ENCODE measurements at places on chromosomes 11 and 22.

- DNase-seq, result no peak
Observed at GRCh38 chr11:11148104-11148509, 204.9 kb downstream of the CSNK2A3 start.

GRCh38 chr11:92846491-92847125, 122.8 kb upstream of the MTNR1B start:
- DNase-seq, result no peak

DNA sequence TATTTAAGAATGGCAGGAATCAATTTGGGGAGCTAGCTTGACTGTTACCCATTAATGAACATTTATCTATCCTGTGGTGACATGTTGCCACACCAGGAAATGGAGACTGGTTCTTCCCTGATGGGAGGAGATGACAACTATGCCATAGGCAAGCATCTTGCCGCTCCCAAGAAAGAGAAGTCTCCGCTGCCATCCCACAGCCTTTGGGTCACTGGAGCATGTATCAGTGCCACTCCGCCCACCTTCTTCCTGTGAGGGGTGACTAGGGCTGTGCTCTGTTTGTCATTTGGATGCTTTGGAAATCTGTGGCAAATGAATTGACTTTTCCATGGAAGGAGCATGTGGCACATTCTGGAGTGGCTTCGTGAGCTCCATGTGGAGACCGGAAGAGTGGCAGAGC, 6.5 kb downstream of the STIP1 start:
- DNase-seq, result no peak

DNA sequence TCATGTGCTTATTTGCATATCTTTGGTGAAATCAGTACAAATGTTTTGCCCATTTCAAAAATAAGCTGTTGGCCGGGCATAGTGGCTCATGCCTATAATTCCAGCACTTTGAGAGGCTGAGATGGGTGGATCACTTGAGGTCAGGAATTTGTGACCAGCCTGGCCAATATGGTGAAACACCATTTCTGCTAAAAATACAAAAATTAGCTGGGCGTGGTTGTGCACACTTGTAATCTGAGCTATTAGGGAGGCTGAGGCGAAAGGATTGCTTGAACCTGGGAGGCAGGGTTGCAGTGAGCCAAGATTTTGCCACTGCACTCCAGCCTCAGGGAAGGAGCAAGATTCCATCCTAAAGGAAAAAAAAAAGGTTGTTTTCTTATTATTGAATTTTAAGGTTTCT, 136.0 kb downstream of the SWAP70 start:
- DNase-seq, result no peak

DNA sequence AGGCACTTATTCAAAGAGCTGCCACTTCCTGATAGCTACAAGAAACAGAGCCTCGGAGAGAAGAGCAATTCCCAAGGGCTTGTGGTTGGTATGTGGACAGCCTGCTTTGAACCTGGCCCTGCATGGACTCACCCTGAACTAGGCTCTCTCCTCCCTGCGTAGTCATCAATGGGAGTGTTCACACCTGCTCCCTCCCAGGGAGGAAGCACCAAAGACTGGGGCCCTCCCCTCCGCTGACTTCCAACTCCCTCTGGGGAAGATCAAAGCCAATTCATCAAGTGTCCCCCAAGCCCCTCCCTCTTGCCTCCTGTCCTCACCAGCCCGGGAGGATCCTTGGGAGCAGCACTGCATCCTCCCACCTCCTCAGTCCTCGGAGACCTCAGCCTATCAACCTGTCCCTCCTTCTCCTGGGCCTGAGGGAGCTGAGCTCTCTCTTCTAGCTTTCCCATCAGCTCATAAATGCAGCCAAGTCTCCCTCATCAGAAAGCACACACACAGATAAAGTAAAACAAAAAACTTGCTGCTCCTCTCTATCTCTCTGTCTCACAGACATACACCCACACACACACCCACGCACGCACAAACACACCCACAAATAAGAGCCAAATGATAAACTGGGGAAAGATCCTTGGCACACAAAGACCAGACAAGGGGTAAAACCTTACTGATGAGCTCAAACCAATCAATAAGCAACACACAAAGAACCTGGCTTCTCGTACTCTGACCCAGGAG, 3.3 kb downstream of the A4GALT start:
- DNase-seq, result no peak

GRCh38 chr22:46676881-46677280, 56.7 kb downstream of the GRAMD4 start:
- no peak for DNase-seq

GRCh38 chr11:64058494-64058893, 22.8 kb downstream of the FLRT1 start:
- no peak for DNase-seq

DNA sequence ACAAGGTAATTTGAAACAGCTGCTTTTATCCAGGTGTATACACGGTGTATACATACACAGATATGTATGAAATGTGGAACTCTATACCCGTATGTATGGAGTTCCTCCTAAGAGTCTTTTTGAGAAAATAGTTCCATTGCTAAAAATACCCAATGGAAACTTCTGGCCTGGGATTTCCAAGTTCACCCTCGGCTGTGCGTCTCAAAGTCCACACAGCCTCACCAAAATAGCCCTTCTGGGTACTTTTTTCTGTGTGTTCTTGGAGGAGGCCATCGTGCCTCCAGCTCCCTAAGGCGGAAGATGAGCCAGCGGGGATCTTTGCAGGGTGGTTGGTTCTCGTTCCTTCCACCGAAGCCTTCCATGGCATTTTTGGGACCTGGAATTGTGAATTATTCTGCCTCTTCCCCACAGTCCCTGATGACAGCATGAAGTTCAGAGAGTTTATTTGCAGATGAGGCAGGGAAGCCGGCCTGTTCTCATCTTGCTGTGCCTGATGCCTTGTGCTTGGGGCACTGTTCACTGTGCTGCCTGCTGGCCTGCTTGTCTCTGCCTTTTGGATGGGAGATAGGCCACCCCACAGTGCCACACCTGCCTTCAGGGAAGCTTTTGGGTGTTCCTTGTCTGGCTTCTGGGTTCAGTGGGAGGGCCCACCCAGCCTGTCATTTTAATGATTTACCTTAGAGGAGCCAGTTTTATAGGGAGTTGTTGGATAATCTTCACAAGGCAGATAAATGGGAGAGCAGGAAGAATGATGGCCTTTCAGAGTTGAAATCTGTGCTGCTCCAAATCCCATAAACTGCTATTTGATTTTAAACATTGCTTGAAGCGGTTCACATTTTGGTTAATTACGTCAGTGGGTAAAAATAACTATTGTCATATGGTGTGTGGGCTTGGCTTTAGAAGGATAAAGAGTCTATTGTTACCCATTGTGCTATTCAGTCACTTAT, 112.7 kb upstream of the OR4B1 start:
- DNase-seq, result no peak

- no peak for DNase-seq
Observed at GRCh38 chr11:79094616-79095015, 346.2 kb downstream of the TENM4 start.

GRCh38 chr11:126512251-126512650, 156.8 kb downstream of the ST3GAL4 start:
- no peak for DNase-seq

DNA sequence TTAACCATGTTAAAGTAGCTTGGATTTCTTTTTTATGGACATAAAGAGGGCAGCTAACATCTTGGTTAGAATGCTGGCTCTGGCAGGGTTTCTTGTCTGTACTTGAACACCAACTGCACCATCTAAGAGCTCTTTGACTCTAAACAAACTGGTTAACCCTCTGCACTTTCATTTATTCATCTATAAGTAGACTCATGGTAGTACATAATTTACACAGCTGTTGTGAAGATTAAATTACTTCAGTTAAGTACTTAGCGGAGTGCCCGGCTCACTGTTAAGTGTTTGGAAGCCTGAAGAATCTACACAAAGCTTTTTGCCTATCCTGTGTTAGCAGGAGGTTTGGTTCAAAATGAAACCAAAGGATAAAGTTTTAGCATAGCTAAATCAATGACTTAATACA, 846.2 kb upstream of the API5 start:
- DNase-seq, result no peak

- DNase-seq, result no peak
Observed at GRCh38 chr22:36753916-36754315, 22.0 kb downstream of the IFT27 start.

DNA sequence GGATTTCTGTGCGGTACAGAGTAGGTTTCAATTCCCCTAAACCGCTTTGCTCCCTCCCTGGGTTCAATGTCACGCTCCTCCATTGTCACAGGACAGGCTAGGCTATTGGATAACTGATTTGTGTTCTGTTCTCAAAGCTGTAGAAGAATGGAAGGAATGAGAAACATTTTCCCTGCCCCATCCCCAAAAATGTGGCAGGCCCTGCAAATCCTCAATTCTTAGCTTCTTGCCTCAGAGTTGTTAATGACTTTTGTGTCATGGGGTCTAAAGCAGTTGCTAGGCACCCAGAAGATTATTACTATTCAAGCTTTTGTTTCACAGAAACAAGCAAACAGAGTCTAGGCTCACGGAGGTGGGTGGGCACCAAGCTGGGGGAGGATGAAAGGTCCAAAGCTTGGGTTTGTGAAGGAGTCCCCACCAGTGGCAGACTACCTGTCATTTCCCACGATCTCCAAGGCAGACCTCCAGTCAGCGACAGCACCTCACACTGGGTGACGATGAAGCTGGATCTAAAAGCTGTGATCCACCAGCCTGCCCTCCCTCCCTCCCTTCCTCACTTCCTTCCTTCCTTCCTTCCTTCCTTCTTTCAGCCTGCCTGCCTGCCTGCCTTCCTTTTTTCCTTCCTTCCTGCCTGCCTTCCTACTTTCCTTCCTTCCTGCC, 1080.2 kb downstream of the OPCML start:
- no peak for DNase-seq
